Thymus (tissue), 14 donors: ENCODE measurements at places on chromosomes 3 and 15.

GRCh38 chr15:56783156-56783856 lies 50.0 kb upstream of the ZNF280D start:
- DNase-seq = no peak

DNA sequence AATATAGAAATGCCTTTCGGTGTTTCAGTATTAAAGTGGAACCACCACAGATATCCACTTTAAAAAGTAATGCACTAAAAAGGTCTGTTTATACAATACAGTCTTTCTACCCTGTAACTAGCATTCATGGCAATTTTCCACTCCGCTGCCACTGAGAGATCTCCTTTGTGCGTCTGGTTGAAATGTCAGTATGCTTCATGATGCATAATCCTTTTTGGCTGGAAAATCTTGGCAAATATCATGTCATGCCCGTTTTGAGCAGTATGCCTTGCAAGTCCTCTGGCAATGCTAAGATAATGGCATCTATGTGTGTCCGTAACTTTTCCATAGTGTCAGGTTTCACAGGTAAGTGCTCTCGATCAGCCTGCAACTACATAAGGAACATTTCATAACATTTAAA lies 30.8 kb upstream of the ARF4 start:
- no peak for DNase-seq

GRCh38 chr3:155416500-155417118 lies 123.1 kb upstream of the STRIT1 start:
- DNase-seq = no peak

- DNase-seq = no peak
These were observed 5.6 kb upstream of the LRRC34 start for GRCh38 chr3:169818316-169818715.

DNA sequence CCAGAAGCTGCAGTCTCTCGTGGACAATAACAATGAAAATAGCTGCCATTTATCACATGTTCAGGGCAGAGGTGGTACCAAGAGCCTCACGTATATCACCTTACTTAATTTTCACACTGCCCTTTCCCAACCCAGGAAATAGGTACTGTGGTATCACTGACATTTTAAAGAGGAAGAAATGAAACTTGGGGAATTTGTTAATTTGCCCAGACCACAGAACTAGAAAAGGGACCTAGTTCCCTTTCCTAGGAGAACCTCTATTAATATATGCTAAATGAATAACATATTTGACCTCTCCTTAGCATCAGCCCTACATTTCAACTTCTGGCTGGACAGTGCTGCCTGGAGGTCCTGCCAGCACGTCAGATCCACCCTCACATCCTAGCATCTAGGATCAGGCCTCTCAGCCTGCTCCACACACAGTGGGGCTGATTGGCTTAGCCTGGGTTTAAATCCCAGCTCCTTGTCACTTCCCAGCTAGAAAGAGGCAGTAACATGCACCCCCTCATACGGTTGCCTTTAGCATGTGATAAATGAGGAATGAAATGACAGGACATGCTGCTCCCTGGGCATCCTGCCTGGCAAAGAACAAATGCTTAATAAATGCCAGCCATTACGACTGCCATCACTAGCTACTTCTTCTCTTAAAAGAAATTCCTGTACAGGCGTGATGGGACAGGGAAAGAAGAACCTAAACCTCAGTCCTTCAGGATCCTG lies 95.1 kb upstream of the TNFAIP8L3 start:
- no peak for DNase-seq

GRCh38 chr15:101489237-101489598 lies 289 bp downstream of the PCSK6 start:
- DNase-seq = no peak

DNA sequence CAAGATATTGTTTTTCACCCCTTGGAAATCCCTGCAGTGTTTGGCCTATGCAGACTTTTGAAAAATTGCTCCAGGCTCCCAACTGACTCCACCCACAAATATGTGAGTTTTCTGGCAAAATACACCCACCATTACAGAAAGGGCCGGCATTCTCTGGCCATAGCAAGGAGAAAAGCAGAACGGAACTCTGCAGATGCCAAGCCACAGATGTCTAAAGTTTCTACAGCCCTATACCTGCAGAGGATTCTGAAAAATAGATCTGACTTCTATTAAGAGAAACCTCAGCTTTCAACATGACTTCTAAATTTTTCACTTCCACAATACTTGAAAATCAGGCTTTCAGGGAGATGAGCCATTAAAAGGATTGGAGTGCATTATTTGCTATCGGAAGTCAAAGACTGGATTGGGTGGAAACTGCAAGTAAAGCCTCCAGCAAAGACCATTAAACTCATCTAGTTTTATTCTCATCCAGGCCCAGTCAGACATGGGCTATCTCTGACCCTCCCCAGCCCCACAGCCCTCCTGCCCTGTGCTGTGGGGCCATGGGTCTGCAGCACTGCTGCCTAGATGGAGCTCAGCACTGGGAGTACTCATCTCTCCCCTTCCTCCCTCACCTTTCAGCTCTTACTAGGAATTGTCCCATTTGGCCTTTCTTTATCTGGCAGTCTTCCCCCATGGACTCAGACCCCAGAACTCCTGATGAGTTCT lies 243.1 kb upstream of the GOLGA6L4 start:
- DNase-seq = no peak

GRCh38 chr3:4906107-4906621 lies 73.1 kb upstream of the BHLHE40 start:
- no peak for DNase-seq

DNA sequence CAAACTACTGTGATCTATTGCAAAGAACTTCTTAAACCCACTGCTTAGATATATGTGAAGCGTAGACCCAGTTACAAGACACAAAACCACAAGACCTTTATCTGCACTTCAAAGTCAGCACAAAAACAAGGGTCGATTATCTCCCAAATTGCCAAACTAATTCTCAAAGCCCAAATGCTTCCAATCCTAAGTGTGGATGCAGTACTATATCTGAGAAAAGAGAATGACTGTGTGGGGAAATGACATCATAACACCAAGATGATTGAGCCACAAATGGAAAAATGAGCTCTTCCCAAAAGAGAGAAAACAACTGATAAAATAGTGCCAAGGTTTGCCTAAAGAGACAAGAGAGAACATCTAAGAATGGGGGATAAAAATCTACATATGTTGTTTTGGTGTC lies 86.2 kb downstream of the MEIS2 start:
- no peak for DNase-seq

GRCh38 chr15:54998661-54999060 lies 198.1 kb downstream of the RSL24D1 start:
- no peak for DNase-seq

- no peak for DNase-seq
These were observed 105.0 kb upstream of the GOLGA6L6 start for GRCh38 chr15:20646529-20647142.

DNA sequence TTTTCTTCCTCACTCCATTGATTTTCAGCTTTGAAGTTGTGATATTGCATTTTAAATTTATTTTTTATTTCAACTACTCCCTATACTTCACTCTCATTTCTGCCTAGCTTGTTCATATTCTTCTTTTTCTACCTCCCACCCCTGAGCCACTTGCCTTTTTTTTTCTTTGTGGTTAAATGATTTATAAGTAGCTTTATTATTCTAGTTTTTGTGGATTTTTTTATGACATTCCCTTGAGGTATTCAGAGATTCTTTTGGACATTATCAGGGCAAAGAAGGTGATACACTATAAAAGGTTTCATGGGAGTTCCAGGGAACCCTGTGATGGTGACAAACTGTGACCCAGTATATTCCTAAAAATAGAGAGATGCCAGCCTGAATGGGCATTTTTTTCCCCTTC lies 3.3 kb downstream of the C15orf61 start:
- DNase-seq = no peak

DNA sequence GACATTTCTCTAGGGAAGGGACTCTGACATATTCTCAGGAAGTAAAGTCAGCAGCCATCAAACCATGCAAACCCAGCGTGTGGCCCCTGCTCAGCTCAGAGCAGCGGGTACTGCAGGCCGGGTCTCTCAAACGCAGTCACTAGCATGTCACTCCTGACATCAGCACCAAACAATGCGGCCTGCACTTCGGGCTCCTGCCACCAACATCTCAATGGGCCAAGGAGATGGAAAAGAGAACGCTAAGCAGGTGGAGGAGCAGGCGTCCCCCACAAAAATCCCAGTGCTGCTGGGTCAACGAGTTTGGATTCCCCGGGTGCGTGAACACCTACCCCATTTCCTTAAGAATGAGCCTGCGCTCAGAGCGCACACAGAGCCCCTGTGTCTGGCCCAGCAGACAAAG lies 9.9 kb upstream of the SPTBN5 start:
- DNase-seq = no peak

DNA sequence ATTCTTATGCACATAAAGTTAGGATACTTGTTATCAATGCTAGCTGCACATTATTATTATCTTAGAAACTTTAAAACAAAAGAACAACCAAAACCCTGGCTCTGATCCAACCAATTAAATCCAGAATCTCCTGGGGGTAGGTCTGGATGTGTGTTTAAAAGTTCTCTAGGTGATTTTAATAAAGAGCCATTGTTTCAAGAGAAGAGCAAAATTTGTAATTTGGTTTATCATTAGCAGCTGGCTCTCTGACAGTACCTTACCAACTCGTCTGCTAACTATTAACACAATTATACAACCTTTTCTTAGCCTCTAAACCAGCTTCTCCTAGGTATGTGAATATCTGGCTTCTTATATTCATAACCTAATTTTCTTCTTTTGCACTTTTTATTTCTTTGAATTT lies 68.9 kb downstream of the IFT80 start:
- DNase-seq = no peak

GRCh38 chr3:140035871-140036270 lies 100.9 kb downstream of the CLSTN2 start:
- DNase-seq = no peak

DNA sequence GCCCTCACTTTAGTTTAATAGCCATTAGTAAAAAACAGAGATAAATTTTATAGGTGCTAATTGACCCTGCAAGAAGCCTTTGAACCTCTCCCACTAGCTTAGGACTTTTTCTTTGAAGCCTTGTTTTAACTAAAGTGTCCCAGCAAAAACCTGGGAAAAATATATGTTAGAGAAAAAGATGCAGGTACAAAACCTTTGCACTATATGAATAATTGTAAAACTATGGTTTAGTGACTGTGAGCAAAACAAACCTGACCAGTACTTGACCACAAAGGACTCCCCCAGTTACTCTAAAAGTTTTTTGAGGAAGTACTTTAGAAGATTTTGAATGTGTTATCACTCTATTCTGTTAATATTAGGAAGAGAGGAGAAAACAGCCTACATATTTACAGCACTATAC lies 123.3 kb upstream of the TP63 start:
- no peak for DNase-seq

DNA sequence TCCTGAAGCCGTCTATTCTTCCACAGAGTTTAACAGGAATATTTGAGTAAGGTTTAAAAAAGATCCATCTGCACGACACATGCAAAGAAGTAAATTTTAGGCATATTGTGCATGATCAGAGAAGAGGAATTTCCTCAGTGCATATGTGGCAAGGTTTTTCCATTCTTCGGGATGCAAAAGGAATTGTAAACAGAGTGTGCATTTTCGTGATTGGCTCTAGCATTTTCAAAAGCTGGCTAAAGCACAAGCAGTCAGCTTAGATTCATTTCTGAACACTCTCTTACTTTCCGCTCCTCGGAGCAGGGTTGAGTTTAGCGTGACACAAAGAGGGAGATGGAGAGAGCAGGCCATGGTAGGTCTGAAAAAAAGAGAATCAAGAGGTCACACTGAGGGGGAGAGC lies 128.2 kb downstream of the ADAMTS9 start:
- no peak for DNase-seq

GRCh38 chr3:12893852-12894251 lies 52.5 kb upstream of the RPL32 start:
- no peak for DNase-seq

GRCh38 chr3:8702560-8702959 lies 31.0 kb upstream of the CAV3 start:
- no peak for DNase-seq

DNA sequence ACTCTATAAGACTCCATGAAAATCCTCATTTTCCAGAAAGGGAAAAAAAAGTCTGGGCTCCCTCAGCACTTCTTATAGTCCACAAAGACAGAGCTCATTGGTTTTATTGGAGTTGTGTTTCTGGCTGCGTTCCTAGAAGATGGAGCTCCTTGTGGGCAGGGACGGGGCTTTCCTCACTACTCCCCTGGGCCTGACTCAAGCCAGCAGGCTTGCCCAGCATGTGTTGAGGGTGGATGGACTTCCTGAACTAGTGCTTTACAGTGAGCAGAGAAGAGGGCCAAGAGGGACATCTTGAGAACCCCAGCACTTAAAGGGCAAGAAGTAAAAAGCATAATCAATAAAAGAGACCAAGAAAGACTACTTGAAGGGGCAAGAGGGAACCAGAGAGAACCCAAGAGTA lies 43.2 kb upstream of the EPHB1 start:
- no peak for DNase-seq

DNA sequence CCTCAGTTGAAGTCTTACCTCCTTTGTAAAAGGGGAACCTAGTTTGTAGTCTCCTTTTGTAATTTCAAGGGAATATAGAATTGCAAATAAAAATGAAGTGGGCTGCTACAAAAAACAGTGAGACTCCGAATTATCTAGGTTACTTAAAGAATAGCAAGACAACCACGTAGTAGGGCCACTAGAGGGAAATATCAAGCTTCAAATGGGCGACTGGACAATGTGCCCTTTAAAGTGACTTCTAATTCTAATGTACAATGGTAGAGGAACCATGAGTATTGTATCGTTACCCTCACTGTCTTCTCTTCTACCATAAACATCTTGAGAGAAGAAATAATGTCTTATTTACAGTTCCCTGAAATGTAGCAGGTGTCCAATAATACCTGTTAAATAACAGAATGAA lies 56.3 kb downstream of the TP63 start:
- no peak for DNase-seq

DNA sequence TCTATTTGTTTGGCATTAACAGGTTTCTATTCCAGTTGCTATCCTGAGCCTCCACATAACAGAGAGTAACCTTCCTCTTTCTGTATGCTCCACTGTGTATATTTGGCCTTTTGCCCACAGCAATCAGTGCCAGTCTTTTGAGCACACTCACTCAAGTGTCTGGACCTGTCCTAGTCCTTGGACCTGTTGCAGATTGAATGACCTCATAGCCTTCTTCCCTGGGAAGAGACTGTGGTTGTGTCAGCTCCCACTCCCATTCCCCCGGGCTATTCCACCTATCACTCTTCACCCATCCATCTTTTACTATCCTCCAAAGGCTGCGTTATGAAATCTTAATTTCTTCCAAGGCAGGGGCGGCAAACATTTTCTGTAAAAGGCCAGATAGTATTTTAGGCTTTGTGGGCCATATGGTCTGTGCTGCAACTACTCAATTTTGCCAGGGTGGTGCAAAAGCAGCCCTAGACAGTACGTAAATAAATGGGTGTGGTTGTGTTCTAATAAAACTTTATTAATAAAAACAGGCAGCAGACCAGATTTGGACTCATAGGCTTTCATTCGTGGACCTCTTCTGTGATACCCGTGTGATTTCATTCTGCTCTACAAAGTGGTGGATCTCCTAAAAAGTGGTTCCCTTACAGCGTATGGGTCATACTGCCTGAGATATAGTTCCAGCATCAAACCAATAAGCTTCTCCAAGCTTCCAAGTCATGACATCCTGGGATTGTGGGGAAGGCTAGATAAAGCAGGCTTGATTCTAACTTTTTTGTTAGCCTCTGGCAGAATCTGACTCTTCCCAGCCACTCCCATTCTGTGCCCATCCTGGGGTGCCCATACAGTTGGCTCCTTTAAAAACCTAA lies 57.4 kb downstream of the CDAN1 start:
- no peak for DNase-seq
